ENCODE measurements at places on chromosomes 5 and 9.

GRCh38 chr5:53243403-53243802, 133.8 kb upstream of the MOCS2 start:
- DNase-seq = no peak

GRCh38 chr5:51990661-51991180, 607.5 kb downstream of the ISL1 start:
- DNase-seq = peak; percentile 90

- no peak for DNase-seq
These were observed 86.2 kb downstream of the PSAT1 start for GRCh38 chr9:78383130-78383529.

- DNase-seq = no peak
These were observed 82.2 kb upstream of the BRINP1 start for GRCh38 chr9:119451426-119451825.

DNA sequence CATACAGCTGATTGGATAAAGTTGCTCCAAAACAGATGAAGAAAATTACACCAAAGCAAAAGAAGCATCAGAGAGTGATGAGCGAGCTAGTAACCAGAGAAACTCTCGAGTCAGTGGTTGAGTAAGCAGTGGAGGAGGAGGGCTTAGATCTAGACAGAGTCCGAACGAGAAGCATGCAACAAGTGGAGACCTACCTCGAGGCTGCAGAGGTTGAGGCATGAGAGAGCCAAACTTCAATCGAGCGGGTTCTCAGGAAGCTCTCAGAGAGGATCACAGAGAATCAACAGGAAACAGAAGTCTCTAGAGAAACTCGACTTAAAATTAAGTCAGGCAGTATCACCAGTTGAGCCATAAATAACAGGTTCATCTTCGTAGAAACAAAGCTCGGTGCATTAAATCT, 6.1 kb downstream of the RUSC2 start:
- DNase-seq = no peak

DNA sequence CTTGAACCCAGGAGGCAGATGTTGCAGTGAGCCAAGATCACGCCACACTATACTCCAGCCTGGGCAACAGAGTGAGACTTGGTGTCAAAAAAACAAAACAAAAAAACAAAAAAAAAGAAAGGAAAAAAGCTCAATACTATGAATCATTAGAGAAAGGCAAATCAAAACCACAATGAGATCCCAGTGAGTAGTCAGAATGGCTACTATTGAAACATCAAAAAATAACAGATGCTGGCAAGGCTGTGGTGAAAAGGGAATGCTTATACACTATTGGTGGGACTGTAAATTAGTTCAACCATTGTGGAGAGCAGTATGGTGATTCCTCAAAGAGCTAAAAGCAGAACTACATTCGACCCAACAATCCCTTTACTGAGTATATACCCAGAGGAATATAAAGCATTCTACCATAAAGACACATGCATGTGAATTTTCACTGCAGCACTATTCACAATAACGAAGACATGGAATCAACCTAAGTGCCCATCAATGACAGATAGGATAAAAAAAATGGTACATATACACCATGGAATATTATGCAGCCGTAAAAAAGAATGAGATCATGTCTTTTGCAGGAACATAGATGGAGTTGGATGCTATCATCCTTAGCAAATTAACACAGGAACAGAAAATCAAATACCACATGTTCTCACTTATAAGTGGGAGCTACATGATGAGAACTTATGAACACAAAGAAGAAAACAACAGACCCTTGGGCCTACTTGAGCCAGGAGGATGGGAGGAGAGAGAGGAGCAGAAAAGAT, 81.9 kb upstream of the ARRDC3 start:
- DNase-seq = no peak

- no peak for DNase-seq
These were observed 57.8 kb upstream of the LPAR1 start for GRCh38 chr9:111096051-111096450.

- no peak for DNase-seq
These were observed 268.2 kb downstream of the MLLT3 start for GRCh38 chr9:20353931-20354652.

DNA sequence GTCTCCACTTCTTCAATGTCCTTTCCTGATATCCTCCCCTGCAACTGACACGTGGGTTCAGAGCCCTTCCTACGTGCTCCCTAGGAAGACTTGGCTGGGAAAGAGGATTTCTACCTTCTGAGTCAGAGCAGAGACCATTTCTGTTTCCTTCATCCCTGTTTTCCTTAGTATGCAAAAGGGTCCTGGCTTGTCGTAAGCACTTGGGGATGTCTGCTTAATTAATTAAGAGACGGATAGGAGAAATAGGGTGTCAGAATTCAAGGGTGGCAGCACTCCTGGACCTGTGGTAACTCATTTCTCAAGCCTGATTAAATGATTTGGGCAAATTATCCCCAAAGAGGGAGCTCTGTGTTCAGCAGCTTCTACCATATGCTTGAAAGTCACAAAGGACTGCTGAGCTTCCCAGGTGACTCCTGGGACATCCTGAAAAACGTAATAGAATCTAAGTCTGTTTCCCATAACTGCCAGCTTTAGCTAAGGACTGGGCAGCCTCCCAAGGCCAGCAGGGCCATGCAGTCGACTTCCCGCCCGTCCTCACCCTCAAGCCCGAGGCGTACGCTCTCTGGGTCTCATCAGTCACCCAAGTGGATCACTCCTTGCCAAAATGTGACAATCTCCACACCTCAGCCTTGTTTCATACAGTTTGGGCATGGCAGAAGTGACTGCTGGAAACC, 20.5 kb downstream of the ABCA1 start:
- no peak for DNase-seq

DNA sequence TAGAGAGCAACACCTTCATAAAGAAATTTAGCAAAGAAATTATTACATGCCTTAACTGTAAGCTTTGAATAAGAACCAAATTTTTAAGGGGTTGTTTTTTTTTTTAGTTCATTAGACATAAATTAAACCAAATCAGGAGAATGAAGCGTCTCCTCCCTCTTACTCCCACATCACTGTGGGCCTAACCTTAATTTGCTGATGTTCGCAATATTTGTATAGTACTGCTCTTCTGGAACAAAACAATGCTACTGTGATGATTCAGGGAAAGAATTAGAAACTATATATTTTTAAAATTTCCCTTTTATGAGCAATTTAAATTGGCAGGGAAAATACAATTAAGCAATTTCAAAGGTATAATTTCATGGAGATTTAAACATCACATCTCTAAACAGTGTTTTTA, 275.0 kb upstream of the C9orf72 start:
- DNase-seq = no peak

GRCh38 chr5:31531888-31532547, at the start of the genes C5orf22 and DROSHA:
C5orf22 (plus strand) TSS chr5:31532301; CDS start chr5:31532393, 92 bp downstream.
DROSHA (minus strand) TSS chr5:31532093; CDS start chr5:31529059, 3,034 bp downstream.
- peak; percentile 96 for DNase-seq

- DNase-seq = no peak
These were observed 76.6 kb upstream of the DAB2 start for GRCh38 chr5:39501397-39501796.

DNA sequence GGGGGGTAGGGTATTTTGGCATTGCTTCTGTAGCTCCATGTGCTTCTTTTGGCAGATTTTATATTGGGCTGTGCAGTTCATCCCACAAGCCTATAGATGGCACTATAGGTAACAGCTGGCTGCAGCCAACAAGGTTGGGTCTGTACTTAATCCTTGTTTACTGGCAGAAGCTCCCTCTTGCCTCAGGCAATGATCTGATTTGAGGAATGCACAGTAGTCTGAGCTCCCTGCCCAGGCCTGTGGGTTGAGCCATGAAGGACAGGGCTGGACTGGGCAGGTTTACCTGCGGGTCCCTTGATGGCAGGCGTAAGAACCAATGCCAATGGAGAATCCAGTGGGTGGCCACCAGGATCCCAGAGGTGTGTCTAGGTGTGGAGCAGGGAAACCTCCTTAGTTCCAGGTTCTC, 11.7 kb upstream of the OR1J2 start:
- DNase-seq = peak; percentile 20

GRCh38 chr5:158747816-158748432, 351.8 kb downstream of the EBF1 start:
- no peak for DNase-seq

- no peak for DNase-seq
These were observed 52.7 kb upstream of the TESK1 start for GRCh38 chr9:35552376-35552775.

- DNase-seq = no peak
These were observed 815 bp downstream of the PDZD2 start for GRCh38 chr5:31639481-31640411.

GRCh38 chr9:751137-752051, 90.1 kb upstream of the DMRT1 start:
- DNase-seq = no peak

- no peak for DNase-seq
These were observed 19.1 kb downstream of the EEIG1 start for GRCh38 chr9:127961613-127962155.

GRCh38 chr9:108156270-108156998, 666.9 kb upstream of the KLF4 start:
- no peak for DNase-seq

- DNase-seq = no peak
These were observed 52.3 kb upstream of the CAVIN4 start for GRCh38 chr9:100525563-100525962.

DNA sequence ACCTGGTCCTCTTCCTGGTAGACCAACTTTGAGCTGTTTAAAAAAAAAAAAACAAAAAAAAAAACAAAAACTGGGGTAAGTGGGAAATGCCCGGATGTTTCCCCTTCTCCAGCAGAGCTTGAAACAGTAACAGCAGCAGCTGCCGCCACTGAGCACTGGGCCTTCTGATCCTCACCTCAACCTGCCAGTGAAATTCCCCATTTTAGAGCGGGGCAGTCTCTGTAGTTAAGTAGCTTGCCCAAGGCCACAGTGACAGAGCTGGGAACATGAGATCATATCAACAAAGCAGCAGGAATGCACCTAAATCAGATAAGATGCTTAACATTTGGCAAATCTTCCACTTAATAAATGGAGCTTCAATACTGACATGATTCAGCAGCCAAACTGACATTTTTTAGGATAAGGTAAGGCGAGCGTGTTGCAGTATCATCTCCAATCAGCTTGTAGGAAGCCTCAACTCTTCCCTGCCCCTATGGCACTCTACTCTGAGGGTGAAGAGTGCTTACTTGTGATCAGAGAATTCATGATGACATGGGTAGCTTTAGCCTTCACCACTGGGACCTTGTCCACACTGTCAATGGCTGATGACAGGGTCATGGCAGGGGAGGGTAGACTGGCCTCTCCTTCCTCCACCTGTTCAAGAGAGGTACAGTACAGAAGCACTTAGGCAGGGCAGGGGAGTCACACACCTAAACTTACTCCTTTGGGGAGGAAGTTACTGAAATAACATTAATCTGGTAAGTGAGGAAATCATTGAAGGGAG, 9.3 kb downstream of the KIAA1191 start:
- no peak for DNase-seq

GRCh38 chr5:160792732-160793529, 59.1 kb downstream of the ATP10B start:
- no peak for DNase-seq

DNA sequence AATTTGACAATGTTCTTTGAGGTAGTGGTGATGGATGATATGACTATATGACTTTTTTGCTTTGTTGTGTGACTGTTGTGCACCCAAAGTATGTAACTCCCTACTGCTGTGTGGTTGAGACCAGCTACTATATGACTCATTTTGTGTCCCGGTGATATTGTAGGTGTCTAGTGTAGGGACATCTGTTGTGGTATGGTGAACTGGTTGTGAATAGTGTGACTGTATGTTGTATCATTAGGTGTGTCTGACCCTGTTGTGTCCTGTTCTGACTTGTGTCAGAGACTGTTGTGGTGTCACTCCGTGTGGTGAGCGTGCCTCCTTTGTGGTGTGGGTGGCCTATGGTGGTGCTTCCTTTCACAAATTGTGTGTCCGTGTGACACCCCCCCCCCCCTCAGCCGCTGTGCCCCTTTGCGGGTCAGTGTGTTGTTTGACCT, 11.2 kb upstream of the CXXC5 start:
- no peak for DNase-seq

GRCh38 chr5:114361724-114362196, at the start of gene KCNN2:
KCNN2 (plus strand) TSS chr5:114362070; CDS start chr5:114362140, 70 bp downstream.
- peak; percentile 96 for DNase-seq

DNA sequence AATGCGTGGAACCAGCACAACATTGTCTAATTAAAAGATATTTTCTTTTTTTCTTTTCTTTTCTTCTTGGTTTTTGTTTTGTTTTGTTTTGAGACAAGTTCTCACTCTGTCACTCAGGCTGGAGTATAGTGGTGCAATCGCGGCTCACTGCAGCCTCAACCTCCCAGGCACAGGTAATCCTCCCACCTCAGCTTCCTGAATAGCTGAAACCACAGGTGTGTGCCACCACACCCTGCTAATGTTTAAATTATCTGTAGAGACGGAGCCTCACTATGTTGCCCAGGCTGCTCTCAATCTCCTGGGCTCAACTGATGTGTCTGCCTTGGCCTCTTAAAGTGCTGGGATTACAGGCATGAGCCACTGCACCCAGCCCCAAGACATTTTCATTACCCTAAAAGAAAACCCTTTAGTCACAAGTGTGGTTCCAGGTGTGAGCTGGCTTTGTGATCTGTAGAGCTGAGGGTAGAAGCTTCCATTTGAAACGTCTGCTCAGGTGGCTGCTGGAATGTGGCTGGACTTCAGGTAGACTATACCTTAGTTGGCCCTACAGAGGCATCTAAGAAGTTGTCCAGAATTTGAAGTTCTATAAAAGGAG, 19.1 kb upstream of the NEK6 start:
- no peak for DNase-seq

All from SK-N-DZ (cell line).